Stimulated activated CD4-positive, alpha-beta T cell treated with anti-CD3 and anti-CD28 coated beads, Interleukin-1b, Interleukin-23, amount 100 ng/mL, for 1 hour (primary cell): ENCODE measurements at places on chromosomes 13 and 19.

GRCh38 chr19:58154287-58154678 lies 3.7 kb upstream of the ZNF329 start:
- DNase-seq = no peak

- DNase-seq = no peak
These were observed 10.6 kb downstream of the REXO1 start for GRCh38 chr19:1837625-1838105.

DNA sequence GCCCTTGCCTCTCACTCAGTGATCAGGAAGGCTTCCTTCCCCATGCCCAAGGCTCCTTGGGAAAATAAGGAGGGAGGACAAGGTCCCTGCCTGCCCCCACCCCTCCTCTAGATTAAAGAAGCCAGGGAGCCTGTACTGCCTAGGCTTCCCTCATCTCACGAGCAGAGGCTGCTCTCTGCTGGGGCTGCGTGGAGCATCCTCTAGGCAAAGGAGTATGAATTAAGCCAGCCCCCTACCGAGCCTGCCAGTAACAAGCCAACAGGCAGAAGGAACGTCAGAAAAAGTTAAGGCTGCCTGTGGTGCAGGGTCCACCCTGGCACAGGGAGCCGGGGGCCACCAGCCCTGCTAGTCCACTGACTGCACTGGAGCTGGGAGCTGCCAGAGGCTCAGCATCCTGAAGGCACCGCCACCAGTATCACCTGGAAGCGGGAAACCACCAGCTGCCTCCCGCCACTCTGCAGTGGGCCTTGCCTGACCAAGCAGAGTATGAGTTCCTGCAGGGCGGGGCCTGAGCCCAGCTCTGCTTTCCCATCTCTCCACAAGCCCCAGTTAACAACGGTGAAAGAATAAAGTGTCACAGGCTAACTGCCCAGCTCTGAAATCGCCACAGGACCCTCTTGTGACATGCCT lies 6.8 kb downstream of the NAPA start:
- no peak for DNase-seq

DNA sequence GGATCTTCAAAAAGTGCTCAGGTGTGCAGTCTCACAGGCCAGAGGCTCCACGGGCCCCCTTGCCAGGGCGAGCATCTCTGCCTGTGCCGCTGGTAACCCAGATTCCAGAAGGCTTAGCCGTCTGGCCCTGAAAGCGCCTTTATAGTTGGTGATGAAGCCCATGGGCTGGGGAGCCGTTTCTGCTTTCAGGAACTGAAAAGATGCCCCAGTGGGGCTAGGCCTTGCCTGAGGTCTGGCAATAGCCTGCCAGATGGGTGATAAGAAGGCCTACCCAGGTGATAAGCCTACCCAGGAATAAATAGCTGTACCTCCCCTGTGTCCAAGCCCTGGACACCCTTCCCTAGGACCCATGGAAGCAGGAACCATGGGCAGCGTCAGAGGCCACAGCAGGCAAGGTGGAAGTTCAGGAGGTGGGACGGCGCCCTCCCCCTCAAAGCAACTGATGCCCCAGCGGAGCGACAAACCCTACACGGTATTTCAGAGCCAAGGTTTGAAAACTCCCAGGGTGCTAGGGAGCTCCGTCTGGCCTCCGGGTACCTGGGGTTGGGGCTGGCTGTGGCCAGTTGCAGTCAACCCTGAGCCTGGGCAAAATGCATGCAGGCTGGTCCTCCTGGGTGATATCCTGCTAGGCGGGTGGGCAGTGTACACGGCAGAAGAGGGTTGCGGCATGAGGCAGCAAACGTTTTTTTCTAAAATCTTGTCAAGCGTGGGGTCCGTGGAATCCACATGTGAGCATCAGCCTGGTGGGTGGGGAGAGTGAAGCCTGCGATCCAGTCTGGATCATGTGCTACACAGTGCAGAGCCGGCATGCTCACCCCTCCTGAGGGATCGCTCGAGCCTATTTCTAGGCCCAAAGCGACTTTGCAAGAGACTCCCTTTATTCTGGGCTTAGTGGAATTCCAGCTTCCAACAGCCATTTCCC lies 45.3 kb downstream of the ACTN4 start:
- DNase-seq = no peak

DNA sequence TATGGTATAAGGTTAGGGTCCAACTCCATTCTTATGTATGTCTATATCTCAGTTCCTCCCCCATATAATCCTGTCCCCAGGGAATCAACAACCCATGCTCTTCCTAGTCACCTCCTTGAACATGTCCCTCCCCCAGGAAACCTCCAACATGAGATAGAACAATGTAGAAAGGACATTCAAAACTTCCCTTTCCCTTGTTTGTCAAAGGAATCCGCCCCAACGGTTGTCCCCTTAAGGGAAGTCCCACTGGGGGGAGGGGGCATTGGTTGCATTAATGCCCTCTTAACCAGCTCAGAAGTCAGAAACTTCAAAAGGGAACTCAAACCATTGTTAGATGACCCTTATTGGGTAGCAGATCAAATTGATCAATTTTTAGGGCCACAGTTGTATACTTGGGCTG lies 6.8 kb upstream of the ZNF561 start:
- DNase-seq = no peak

DNA sequence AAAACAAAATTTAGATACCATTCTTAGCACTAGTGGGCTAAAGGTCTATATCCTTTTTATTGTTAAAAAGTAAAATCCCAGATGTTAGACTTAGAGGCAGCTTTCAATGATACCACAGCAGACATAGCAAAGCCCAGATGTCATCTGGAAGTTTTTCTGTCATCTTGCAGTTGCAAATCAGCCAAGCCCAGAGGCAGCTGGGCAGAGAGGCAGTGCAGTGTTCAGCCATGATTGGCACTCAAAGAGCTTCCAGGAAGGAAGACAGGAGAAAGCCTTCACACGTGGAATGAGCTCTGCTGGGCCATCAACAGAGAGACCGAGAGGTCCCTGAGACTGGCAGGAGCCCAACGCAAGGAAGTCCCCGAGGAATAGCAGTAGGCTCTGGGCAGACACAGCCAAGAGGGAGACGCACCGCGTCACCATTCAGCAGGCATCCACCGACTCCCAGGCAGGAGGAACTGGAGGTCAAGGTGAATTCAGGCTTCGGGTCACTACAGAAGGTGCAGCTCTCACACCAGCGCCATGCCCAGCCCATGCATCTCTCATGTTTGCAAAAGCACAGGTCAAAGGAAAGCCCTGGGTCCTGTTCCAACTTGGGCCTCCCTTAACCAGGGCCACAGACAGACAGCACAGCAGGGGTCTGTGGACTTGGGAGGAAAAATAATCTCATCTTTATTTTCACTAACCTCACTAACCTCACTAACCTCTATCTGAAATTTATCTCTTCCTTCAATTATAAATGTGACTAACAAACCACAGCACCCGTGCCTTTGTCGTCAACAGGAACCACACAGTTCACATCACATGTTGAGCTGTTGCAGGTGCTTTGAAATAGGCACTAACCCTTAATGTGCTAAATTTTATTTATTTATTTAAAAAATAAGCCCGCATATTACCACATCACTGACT lies 54.9 kb downstream of the TUBGCP3 start:
- DNase-seq = no peak

DNA sequence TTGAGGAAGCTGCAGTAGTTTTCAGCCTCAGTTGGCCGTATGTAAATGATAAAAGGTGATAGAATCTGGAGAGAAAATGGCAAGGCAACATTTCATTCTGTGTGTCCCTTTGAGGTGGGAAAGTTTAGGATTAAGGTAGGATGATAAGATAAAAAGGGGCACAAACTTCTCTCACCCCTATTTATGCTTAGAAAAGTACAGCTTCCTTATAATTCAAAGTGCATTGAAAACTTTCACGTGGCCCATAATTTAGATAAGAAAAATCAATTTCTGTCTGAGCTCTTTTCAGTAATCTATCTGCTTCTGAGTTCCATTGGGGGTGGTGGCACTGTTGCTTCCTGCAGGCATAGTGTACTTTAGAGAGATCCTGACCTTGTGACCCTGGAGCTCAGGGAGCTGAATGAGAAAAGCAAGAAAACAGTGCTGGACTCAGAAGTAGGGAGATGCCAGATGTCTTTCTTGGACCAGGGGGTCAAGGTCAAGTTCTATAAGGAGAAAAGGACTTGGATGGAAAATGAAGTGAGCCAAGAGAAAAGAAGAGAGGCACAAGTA lies 187.3 kb downstream of the NDFIP2 start:
- DNase-seq = no peak

DNA sequence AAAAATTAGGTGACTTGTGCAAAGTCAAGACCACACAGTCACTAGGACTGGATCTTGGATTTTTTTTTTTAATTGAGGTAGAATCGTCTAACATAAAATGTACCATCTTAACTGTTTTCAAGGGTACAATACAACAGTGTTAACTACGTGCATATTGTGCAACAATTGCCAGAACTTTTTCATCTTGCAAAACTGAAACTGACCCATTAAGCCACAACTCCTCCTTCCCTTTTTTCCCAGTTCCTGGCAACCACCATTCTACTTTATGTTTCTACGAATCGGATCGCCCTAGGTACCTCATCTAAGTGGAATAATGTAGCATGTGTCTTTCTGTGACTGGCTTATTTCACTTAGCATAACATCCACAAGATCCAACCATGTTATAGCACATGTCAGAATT lies 37.5 kb upstream of the POMP start:
- no peak for DNase-seq

GRCh38 chr13:71699342-71699741 lies 167.7 kb downstream of the DACH1 start:
- DNase-seq = no peak

DNA sequence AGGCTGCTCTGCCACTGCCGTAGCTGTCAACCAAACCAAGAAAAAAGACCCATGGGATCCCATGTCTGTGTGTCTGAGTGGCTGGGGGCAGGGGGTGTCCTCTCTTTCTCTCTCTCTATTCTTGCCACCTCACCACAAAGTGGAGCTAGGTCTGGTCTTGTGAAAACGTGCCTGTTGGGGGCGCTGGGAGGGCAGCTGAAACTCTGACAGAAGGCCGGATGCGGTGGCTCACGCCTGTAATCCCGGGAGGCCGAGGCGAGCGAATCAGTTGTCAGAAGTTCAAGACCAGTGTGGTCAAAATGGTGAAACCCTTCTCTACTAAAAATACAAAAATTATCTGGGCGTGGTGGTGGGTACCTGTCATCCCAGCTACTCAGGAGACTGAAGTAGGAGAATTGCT lies 29.2 kb downstream of the ZNF146 start:
- DNase-seq = no peak

DNA sequence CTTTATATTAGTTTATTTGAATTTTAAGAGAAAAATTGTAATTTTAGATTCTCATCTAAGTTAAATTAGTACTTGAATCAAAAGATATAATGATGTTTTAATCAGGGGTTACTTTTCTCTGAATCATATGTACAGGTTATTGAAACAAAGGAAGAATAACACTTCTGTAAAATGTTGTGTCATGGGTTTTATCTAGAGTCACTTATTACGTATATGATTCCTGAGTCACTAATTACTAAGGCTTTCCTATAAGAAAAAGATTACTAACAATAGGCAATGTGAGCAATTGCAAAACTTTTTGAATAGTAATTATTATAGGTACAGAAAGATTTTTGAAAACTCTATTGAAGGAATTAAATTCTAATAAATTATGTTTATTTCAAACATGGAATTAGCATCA lies 99.2 kb upstream of the KLF5 start:
- no peak for DNase-seq

DNA sequence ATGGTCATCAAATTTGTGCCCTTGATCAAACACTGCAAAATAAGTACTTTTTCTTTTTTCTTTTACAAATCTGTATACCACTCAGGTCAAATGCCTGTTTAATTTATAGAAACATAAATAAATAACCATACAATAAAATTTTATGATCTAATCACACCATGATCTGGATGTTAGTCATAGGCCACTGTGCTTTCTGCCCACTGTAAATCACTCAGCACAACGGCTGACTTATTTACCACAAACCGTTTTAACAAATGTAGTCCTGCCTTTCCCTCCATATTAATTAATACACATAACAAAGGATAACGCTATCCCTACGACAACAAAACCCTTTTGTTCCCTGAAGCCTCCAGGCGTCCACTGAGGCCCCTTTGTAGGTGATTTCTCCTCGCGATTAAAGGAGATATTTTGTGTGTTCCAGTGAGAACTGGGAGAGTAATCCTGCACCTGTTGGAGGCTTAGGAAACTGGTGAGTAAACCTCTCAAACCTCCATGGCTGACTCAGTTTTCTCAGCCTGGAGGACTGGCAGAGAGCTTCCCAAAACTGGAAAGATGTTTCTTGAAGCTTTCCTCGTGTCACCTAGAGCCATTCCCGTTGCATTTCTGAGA lies 477.1 kb upstream of the SGCG start:
- no peak for DNase-seq

DNA sequence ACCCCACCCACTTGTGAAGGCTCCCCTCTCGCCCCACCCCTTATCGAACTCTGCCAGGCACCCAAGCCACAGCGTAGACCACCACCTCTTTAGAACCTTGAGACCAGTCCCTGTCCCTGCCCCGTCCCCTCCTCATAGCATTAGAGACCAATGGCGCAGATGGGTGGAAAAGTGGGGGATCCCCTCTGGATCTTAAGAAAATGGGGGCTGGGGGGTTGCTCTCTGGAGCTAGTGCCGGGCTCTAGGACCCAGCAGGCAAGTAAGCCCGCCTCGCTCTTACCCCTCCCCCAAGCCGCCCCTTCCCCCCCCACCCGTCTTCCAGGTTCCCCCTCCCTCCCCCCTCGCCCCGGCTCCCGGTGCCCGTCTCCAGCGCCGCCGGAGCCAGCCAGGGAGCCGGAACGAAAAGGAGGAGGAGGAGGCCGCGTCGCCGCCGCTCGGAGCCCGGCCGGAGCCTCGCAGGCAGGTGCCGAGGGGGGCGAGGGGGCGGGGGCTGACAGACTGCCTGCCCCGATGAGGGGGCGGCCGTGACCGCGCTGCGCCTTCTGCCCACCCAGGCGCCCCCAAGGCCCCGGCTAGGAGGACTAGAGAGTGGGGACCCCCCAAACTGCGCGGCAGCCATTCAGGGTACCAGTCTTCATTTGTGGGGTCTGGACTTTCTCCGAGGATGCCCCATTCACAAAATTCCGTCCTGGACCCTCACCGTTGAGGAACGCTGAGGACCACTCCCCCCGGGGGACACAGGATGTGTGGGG lies at the start of gene SPRED3:
Gene SPRED3 (plus strand): TSS at position 349 of the 752 bp plus-strand sequence. CDS start 1,606 bp downstream, outside the sequence.
- no peak for DNase-seq

GRCh38 chr13:48630291-48630690 lies 23.4 kb upstream of the CYSLTR2 start:
- no peak for DNase-seq

- no peak for DNase-seq
These were observed 517.8 kb upstream of the SLITRK5 start for GRCh38 chr13:87153371-87153770.

DNA sequence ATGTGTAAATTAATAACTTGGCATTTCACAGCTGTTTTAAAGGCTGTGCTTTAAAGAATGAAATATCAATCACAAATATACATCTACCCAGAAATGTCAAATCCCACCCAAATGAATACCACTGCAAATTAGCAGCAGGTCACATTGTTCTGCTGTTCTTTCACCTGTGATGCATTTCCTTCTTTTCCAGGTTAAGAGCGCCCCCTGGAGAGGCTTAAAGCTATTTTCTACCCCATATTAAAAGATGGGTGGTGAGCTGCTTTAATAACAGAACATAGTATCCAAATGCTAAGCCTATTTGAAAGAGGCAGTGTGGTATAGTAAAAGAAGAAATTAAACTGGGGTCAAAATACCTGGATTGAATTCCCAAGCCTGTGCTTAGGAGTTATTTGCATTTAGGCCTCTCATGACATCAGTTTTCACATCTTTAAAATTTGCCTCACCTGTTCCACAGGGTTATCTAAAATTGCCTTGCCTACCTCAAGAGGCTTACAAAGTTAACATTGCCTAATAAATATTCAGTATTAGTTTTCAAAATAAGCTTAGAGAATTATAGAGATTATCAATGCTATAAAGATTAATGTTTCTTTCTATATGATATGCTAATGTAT lies 396.9 kb upstream of the SLITRK5 start:
- DNase-seq = no peak
